Suprapubic skin (tissue), 4 donors: ENCODE measurements at places on chromosomes 13 and 19. TPM values are rescaled to one million over a fixed set of nuclear protein-coding genes. Genes with fewer than 3 reads are reported as not detected.

DNA sequence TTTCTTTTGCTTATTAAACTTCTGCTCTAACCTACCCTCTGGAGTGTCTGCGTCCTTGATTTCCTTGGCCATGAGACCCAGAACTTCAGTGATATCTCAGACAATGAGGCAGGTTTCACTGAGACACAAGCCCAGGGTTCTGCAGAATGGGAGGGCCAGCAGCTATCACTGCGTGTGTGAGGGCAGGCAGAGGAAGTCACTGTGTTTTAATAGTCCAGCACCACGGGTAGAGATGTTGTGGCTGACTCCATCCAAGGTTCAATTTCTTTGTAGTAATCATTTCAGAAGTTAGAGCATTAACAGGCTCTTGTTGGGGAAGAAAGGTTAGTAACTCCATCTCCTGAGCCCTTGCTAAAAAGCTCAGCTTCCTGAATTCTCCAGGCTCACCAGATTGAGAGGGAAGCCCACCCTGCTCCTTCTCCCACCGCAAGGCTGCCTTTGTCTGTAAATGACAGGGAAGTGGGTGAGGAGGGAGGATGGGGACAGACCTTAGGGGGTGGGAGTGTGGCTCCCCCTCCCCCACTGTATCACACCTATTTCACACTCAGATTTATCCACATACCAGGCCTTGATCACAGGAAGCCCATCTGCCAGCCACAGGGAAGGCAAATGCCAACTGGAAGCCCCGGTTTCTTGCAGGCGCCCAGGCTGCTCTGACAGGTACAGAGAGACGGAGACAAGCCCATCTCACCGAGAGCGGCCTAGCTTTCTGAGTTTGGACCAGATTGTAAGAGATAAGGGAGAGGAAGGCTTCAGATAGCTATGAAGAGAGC lies 2.1 kb downstream of the C19orf12 start:
- DNase-seq: no peak

DNA sequence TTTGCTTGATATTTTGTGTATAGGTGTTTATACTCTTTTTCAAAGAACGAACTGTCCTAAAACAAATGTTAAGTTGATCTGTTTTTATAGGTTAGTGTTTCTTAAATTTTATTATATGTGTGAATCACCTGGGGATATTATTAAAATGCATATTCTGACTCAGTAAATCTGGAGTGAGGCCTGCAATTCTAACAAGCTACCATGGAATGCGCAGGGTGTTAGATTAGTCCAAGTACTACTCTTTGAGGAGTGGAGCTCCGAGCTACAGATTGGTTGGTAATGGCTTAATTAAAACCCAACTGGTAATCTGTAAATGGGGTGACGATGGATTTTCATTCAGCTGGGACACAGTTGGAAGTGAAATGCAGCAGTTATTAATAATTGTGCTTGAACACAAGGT lies 214.1 kb upstream of the UFM1 start:
- DNase-seq: no peak

- no peak for DNase-seq
These were observed 880.6 kb upstream of the GPC6 start for GRCh38 chr13:92346046-92346445.

- DNase-seq: no peak
These were observed 33.0 kb downstream of the KPNA3 start for GRCh38 chr13:49759503-49759902.

DNA sequence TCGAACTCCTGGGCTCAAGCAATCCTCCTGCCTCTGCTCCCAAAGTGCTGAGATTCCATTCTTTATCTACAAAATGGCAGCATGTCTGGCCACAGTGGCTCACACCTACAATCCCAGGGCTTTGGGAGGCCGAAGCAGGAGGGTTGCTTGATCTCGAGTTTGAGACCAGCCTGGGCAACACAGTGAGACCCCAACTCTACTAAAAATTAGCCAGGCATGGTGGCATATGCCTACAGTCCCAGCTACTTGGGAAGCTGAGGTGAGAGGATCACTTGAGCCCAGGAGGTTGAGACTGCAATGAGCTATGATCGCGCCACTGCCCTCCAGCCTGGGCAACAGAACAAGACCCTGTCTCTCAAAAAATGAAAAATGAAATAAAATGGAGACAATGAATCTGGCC lies 6.1 kb downstream of the NAPA start:
- DNase-seq: no peak

- no peak for DNase-seq
These were observed 4.4 kb upstream of the TMEM86B start for GRCh38 chr19:55232986-55233385.

- no peak for DNase-seq
These were observed 380.0 kb upstream of the SGCG start for GRCh38 chr13:22800526-22801401.

DNA sequence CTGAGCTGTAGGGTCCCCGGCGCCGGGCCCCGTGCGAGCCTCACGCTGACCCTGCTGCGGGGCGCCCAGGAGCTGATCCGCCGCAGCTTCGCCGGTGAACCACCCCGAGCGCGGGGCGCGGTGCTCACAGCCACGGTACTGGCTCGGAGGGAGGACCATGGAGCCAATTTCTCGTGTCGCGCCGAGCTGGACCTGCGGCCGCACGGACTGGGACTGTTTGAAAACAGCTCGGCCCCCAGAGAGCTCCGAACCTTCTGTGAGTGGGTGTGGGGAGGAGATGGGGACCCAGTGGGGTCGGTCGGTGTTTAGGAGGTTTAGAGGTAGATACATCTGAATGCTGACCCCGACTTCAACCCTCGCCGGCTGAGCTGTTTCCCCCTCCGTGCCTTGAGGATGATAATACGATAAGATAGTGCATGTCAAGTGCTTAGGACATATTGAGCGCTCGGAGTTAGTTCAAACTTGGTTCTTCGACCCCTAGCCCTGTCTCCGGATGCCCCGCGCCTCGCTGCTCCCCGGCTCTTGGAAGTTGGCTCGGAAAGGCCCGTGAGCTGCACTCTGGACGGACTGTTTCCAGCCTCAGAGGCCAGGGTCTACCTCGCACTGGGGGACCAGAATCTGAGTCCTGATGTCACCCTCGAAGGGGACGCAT lies 1.9 kb downstream of the ICAM5 start:
- DNase-seq: no peak

MIR17HG gene
- 12.8 TPM for total RNA-seq

MEF2B gene
- 1.8 TPM for total RNA-seq

IQCN gene
- 14.1 TPM for total RNA-seq
